Iris pigment epithelial cell (primary cell): ENCODE measurements at places on chromosomes 12 and 14.

- DNase-seq: peak; percentile 23
Measured at GRCh38 chr14:26730929-26731618, 133.2 kb upstream of the NOVA1 start.

GRCh38 chr14:69877492-69877891, 1.7 kb upstream of the SMOC1 start:
- peak; percentile 70 for DNase-seq

- no peak for DNase-seq
Measured at GRCh38 chr12:46507766-46508165, 135.2 kb upstream of the SLC38A2 start.

GRCh38 chr12:27575090-27575761, 51.2 kb downstream of the PPFIBP1 start:
- DNase-seq: no peak

GRCh38 chr12:39610436-39611025, 9.1 kb downstream of the ABCD2 start:
- no peak for DNase-seq

GRCh38 chr12:128795530-128796361, 28.0 kb downstream of the SLC15A4 start:
- DNase-seq: peak; percentile 15

- peak; percentile 56 for DNase-seq
Measured at GRCh38 chr12:75488553-75488952, 8.0 kb downstream of the GLIPR1 start.
